Type B pancreatic cell (in vitro differentiated cells): ENCODE measurements at places on chromosomes 2 and 18.

GRCh38 chr2:9712263-9712662 is 81.5 kb upstream of the YWHAQ start:
- DNase-seq = no peak

DNA sequence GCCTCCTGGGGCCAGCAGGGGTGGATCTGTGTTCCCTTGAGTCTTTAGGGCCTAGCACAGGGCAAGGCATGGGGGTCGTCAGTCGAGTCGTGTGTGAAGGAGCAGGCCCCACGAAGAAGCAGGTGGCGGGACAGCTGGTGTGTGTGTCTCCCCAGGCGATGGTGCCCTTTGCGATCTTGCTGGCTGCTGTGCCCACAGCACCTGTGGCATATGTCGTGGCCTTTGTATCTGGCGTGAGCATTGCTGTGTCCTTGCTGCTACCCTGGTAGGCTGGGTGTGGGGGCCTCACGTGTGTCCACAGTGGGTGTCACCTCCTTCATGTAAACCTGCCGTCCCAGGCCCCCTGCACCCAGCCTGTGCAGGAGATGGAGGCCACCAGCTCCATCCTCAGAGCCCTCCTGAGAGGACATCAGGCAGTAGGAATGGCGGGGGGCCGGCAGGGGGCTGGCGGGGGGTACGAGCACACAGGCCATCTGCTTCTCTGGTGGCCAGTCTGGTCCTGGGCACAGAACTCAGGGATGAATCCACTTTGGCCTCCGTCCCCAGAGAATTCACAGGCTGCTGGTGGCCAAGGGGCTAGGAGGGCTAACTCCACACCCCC is 13.2 kb downstream of the MFSD2B start:
- no peak for DNase-seq

GRCh38 chr2:61018318-61018755 is 282 bp upstream of the PUS10 start:
- DNase-seq = no peak

DNA sequence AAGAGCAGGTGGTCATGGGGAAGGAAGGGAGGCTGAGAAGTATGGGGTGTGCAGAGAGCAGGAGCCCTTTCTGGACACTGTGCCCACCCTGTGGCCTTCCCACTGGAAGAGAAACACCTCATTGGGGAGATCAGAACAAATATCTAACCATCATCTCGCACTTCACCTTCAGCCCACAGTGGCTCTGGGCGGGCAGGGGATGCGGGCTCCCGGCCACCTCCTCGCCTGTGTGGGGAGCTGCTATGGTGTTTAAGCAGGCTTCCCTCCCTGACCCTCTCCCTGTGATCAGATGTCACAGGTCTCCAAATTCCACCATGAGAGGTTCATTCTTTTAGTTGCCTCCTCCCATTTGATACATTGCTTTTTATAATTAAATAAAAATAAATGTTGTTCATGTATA is 5.0 kb downstream of the FBLN7 start:
- no peak for DNase-seq

DNA sequence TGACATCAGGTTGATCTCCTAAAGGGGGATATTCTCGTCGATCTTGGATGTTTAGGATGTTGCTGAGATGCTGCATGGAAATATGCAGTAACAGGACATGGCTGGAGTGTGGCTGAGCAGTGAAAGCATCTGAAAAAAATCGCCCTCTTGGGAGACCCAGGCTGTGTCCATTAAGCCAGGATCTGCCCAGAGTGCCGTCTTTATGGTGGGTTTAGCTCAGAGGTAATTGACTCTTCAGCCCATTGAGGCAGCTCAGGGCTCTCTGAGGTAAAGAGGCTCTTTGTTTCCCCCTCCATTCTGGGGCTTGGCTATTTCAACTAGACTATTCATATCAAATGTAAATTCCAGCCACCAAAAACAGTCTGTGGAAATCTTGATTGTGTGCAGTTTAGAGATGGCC is 26.5 kb downstream of the OSBPL6 start:
- DNase-seq = no peak

GRCh38 chr2:180776921-180777320 is 203.5 kb upstream of the UBE2E3 start:
- no peak for DNase-seq

- no peak for DNase-seq
These were observed 78.3 kb upstream of the TLK1 start for GRCh38 chr2:171238946-171239345.

DNA sequence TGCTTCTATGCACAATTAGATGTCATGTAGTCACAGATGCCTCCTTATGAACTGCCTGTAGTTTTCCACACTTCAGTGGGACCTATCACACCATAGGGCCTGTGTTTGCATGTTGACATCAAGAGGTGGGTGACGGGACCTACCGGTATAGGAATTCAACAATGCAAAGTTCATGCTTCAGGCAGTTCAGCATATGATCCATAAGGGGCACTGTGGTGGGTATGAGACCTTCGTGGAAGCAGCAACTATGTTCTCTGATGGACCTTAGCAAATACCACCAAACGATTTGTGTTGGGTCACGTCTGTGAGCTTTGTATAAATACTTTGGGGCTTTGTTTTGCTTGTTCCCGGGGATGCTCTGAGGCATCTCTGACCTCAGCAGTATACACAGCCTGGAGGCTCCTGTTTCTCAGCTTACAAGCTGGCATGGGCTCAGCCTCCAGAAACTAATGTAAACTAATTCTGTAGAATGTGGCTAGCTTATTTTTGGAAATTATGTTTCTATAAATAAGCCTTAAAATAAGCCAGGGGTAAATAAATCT is 111.6 kb downstream of the DTNA start:
- no peak for DNase-seq

- peak; percentile 79 for DNase-seq
These were observed at the start of gene SUCLG1 for GRCh38 chr2:84459018-84459943. Gene SUCLG1, minus strand, starts transcription at chr2:84459280. Its CDS starts 11 bp downstream, at chr2:84459269.

DNA sequence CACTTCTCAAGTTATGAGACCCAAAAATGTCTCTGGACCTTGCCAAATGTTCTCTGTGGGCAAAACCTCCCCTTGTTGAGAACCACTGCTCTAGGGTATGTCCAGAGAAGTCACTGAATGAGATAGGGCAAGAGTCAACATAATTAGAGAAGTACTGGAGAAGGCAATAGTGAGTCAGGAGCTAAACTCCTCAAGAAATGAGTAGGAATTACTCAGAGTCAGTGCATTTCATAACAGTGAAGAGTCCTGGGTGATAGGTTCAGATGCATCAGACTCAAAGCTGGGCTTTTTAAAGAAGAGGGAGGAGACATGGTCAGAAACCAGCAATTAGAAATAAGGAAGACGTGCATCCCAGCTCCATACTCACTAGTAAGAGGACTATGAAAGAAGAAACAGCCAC is 38.6 kb upstream of the IHH start:
- no peak for DNase-seq

DNA sequence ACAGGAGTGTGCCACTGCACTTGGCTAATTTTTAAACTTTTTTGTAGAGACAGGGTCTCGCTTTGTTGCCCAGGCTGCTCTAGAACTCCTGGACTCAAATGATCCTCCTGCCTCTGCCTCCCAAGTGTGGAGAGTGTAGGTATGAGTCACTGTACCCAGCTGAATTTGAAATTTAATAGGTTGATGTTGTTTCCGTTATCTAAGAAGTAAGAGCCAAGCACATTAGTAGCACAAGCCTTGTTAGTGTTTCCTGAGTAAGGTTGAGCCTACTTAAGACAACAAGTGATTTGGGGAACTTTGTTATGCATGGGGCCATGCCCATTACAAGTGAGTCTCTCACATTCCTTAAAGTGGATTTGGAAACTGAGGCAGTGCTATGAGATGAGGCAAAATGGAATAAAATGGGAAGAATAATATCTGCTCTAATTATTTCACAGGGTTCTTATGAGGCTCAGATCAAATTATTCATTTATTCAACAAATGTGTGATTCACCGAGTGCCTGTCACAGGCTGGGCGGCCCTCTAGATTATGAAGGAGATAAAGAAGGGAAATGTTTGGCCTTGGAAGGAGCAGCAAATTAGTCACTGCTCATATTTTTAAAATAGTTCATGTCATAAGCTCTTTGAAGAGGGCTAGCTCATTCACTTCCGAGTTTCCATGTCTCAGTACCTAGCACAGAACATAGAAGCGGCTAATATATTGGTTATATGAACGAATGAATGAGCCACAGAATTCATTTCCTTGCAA is 217.2 kb downstream of the LDLRAD4 start:
- no peak for DNase-seq

GRCh38 chr2:220424561-220424960 is 797.1 kb downstream of the SLC4A3 start:
- DNase-seq = no peak
